ENCODE measurements at places on chromosomes 2 and 18. TPM values are rescaled to one million over a fixed set of nuclear protein-coding genes. Genes with fewer than 3 reads are reported as not detected.

DNA sequence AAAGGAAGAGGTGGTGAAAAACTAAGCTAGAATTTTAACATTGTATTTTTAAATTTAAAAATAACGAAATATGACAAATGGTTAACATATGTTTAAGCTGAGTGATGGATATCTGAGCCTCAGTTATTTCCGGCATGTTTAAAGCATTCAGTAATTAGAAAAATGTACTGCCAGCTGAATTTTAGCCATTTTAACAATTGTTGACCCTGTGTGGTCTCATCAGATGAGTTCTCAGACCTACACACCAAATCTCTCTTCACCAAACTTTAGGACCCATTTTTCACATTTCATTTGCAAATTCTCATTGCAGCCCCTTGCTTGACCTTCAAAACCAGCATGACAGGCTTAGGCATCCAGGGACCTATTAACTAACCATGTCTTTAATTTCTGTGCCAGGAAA lies 91.5 kb upstream of the RGPD4 start:
- DNase-seq = no peak

- no peak for DNase-seq
Measured at GRCh38 chr2:26002632-26003310, 20.5 kb upstream of the KIF3C start.

GRCh38 chr2:41775366-41776025 lies 272.3 kb upstream of the PKDCC start:
- no peak for DNase-seq

DNA sequence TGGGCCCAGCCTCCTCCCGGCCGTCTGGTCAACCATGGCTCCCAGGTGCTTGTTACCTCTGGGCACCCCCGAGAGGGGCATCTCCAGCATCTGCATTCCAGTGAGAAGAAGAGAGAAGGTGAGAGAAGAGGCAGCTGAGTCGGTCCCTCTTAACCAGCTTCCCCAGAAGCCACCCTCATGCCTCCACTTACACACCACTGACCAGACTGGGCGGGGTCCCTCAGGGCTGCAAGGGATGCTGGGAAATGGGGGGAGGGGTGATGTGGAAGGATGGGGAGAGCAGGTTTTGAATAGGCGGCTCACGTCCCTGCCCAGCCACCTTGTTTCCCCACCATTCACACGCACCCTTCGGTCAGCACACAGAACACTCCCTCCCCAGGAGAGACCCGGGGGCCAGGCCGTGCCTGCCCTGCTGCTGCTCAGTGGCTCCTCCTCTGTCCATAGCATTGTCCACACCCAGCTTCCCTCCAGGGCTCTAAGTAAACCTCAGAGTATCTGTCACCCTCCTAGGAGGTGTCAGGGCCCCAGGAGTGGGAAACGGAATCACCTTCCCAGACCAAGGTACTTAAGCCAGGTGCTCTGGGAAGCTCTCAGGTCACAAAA lies 34.7 kb downstream of the GBX2 start:
- no peak for DNase-seq

DNA sequence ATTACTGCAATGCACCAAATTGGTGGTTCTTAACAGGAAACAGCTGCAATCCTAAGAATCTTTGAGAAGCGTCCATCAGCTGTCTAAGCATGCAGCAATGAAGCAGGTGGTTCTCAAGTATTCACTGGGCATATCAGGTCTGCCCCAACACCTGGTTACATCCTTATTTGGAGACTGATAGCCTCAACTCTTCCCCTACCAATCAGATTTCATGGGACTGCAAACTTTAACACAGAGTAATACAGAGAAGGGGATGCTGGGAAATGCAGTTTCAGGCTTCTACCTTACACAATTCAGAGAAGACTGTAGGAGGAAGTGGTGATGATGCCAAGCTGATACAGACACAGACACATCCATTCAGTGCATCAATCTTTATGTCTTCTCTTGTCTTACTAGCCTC lies 240.5 kb downstream of the BCL2 start:
- no peak for DNase-seq

DNA sequence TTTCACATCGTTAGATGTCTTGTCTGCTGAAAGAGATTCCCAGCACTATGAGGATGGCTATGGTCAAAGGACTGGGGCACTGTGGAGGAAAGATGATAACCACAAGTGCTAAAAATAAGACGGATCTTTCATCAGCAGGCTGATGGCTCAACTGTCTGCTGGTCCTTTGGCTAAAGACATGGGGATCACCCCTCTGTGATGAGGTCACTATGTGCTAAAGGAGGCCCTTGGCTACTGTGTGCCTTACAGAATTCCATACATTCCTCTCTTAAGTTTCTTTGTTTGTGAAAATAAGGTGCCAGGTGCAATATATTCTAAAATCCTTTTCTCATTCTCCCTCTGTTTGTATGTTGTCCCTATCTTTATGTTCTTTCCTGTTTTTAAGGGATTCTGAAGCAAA lies 39.7 kb upstream of the LYPD6 start:
- DNase-seq = no peak

DNA sequence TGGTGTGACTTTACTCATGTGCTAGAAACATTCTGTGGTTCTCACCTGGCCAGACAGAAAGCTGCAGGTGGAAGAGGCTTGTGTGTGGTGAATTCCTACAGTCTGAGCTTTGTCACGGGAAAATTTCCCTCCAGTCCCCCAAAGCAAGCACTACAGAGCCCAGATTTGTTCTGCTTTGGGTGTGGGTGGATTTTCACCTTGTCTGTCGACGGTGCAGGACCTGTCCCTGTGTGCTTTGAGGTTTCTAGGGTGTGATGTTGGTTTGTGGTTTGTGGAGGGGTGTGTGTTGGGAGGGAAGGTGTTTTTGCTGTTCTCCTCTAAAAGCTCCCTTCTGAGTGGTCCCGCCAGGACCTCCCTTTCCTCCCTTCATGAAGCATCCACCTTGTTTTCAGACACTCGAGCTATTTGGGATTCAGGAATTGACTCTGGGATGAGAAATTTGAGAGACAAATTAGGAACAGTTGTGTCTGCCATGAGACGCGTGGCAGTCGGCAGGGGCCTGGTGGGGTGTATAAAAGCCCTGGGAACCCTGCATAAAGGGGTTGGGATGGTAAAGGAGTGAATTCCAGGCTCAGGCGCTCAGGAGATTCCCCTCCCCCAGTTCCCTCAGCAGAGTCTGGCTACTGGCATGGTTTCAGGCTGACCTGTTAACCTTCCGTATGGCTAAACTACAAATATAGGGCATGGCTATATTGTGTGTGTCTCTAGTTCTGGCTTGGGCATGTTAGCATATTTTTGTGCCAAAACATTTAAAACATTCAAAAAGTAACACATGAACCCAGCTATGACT lies 65.5 kb downstream of the DGKD start:
- DNase-seq = no peak

- DNase-seq = no peak
Measured at GRCh38 chr2:143357966-143358365, 228.7 kb downstream of the ARHGAP15 start.

DNA sequence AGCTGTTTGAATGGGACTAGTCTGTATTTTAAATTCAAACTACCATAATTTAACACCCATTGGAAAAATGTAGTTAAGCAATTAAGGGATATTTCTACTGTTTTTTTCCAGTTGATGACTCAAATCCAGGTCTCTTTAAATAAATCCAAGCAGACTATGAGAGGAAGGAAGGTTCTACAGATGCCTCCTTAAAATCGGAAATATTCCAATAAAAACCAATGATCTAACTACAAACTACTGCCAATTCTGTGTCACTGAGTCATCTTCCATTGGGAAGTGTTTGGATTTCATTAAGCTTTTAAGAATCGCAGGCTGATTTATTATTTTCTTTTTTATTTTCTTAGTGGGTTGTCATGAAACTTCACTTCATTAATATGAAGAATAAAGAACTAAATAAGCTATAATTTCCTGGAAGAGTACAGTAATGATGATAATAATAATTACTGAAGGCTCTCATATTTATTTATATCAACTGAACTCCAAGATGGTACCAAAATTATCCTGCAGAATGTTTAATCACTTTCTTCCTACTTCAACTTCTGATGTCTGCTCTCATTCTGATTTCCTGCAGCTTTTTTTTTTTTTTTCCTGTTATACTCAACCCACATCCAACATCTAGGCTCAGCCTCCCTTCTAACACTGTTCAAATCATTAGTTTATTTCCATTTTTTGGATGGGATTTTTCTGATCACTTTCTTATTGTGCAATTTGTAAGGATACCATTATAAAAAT lies 166.3 kb upstream of the FN1 start:
- DNase-seq = peak; percentile 51

DNA sequence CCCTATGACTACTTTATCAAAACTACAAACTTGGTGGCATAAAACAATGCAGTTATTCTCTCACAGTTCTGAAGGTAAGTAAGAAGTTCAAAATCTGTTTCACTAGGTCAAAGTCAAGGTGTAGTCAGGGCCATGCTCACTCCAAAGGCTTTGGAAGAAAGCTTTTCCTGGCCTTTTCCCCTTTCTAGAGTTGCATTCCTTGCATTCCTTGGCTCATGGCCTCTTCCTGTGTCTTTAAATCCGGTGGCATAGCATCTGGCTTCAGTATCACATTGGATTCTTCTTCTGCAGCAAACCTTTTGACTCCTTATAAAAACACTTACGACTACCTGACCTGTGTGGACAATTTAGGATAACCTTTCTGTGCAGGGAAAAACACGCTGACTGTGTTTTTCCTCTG lies 543.5 kb upstream of the HNMT start:
- peak; percentile 38 for DNase-seq

DNA sequence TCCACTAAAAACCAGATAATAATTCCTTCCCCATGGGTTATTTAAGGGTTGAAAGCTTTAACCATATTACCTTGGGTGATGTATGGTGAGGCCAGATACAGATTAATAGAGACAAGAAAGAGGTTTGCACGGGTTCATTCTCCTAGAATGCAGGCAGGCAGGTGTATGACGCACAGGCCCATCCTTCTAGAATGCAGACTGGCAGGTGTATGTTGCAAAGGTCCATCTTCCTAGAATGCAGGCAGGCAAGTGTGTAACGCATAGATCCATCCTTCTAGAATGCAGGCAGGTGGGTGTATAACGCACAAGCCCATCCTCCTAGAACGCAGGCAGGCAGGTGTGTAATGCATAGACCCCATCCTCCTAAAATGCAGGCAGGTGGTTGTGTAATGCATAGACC lies 3.9 kb downstream of the RSAD2 start:
- no peak for DNase-seq

DNA sequence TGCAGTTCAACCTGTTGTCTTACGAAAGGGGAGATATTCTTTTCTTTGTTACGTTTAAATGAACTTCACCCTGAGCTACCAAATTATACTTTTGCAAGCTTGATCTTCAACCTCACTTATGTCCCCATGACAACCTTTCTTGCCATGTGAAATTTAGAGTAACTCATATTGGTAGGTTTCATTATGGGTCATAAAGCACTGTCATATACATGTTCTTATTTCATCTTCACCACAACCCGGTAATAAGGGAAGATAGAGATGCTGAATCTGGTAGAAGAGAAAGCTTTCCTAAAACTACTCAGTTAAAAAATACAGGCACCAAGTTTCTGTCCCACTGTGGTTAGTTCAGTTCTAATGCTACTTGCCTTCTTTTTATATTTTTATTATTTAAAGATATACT lies 208.5 kb upstream of the NRP2 start:
- no peak for DNase-seq

DNA sequence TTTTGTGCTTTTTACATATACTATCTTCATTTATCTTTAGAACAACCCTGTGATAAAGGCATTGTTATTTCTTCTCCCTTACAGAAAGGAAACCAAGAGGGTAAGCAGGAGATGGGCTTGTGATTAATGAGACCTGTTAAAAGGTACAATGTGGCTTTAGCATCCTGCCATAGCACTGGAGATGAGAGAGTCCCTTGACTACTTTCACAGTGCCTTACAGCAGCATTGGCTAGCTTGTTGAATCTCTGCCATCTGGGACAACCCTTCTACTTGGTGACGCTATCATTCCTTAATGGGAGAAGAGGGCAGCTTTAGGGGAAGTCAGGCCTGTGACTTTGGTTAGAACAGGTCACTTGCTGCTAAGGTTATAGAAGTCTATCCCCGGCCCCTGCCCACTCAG lies 68.1 kb upstream of the LYPD6B start:
- DNase-seq = no peak

- DNase-seq = no peak
Measured at GRCh38 chr18:10437837-10438236, 16.6 kb upstream of the APCDD1 start.

GRCh38 chr2:72004201-72004915 lies 143.3 kb downstream of the CYP26B1 start:
- no peak for DNase-seq

DNA sequence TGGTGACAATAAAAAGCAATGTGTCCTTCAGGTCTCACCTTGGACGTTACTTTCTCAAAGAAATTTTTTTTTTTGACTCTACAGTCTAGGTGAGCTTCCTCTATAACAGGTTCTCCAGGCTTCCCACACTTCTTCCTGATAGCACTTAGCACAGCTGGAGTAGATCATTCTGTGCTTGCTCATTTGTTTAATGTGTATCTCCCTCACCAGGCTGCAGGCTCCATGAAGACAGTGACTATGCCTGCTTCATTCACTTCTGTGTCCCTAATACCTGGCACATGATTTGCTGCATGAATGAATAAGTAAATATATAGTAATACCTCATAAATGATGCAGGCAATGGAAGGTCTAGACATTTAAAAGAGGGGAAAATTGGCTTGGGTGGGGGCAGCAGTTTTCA lies 109.9 kb upstream of the CD302 start:
- DNase-seq = peak; percentile 74

DNA sequence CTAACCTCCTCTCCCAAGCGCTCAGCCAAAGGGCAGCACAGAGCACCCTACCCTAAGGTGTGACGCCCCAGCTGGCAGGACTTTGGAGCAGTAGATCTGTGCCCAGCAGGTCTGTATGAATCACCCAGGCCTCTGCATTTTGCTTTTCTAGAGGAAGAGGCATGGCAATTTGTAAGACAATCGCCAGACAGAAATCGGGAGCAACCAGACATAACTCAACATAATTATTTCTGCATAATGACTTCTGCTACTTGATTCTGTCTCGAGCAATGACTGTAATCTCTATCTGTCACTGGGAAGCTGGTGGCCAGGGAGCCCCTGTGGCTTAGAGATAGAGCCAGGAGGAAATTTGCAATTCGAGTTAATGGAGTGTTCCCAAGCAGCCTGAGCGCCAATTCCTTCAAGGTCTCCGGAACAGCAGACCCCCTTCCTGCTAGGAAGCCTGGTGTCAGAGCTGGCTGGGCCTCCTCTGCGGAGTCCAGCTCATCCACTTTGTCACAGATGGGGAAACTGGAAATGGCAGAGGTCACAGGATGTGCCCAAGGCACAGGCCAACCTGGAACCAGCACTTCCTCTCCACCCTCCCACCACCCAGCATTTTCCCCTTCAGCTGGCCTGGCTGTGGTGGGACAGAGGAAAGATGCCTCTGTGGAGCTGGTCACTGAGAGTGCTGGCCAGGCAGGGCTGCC lies 55.0 kb downstream of the ODC1 start:
- no peak for DNase-seq

- DNase-seq = no peak
Measured at GRCh38 chr2:168748461-168748860, 54.0 kb upstream of the NOSTRIN start.

Gene DSG4
- 0.04 TPM for total RNA-seq

Gene COL4A3
- 0.73 TPM for total RNA-seq

Gene UGT1A8
- 0.46 TPM for total RNA-seq

Gene MRPS9
- total RNA-seq = 64.0 TPM

Gene REG3G
- not detected for total RNA-seq

Gene ANKRD62
- total RNA-seq = not detected

Gene REEP1
- total RNA-seq = 0.06 TPM

Gene ATF2
- 15.0 TPM for total RNA-seq
